Cerebellar cortex (tissue), 1 donor: ENCODE measurements at places on chromosomes 5 and 9.

- no peak for DNase-seq
These were observed 1166.2 kb downstream of the MAT2B start for GRCh38 chr5:164671640-164672039.

GRCh38 chr5:16659536-16659935, 42.7 kb upstream of the RETREG1 start:
- DNase-seq = no peak

- no peak for DNase-seq
These were observed 219.3 kb downstream of the CEMIP2 start for GRCh38 chr9:71549023-71549422.

- no peak for DNase-seq
These were observed 230.3 kb downstream of the AUH start for GRCh38 chr9:91131433-91131839.

GRCh38 chr9:76662476-76663281, 101.6 kb upstream of the PCA3 start:
- peak; percentile 97 for DNase-seq

- DNase-seq = no peak
These were observed 444.6 kb downstream of the PTPRD start for GRCh38 chr9:10168241-10168640.

DNA sequence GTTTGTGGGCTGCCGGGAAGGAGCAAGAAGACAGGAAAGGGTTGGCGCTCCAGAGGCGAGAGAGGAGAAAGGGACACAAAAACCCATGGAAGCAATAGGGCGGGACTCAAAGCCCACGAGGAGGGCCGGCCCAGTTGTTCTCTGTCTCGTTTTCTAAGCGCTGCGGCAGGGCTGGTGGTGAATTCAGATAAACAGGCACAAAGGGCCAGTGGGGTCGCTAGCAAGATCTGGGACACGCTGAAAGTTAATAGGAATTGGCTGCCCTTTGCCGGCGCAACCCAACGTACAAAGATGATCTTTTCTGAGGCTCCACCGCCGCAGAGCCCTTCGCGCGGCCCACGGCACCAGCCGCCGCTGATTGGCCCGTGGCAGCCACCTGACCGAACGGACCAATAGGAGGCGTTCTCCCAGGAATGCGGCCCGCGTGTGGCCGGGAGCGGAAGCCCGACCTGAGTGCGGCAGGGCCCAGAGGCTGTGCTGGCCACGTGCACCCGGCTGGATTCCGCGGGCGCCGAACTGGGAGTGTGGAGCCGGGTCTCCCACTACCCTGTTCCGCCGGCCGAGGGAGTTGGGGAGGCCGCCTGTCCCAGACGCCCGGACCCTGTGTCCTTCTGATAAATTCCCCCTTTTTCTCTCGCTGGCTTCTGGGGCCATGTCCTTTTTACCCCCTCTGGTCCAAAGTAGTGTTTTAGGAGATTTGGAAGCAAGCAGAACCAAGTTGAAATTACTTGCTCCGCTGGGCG, 16.8 kb upstream of the NSD1 start:
- peak; percentile 76 for DNase-seq

GRCh38 chr9:32423371-32423770, 38.9 kb downstream of the ACO1 start:
- DNase-seq = no peak

- DNase-seq = peak; percentile 14
These were observed 69.0 kb upstream of the GGTA1 start for GRCh38 chr9:121568343-121569265.
